ENCODE measurements at places on chromosomes 11 and 22. TPM values are rescaled to one million over a fixed set of nuclear protein-coding genes. Genes with fewer than 3 reads are reported as not detected.

The SEPTIN3 gene
- total RNA-seq = under 0.01 TPM

The FOSL1 gene
- 18.0 TPM for total RNA-seq

DNA sequence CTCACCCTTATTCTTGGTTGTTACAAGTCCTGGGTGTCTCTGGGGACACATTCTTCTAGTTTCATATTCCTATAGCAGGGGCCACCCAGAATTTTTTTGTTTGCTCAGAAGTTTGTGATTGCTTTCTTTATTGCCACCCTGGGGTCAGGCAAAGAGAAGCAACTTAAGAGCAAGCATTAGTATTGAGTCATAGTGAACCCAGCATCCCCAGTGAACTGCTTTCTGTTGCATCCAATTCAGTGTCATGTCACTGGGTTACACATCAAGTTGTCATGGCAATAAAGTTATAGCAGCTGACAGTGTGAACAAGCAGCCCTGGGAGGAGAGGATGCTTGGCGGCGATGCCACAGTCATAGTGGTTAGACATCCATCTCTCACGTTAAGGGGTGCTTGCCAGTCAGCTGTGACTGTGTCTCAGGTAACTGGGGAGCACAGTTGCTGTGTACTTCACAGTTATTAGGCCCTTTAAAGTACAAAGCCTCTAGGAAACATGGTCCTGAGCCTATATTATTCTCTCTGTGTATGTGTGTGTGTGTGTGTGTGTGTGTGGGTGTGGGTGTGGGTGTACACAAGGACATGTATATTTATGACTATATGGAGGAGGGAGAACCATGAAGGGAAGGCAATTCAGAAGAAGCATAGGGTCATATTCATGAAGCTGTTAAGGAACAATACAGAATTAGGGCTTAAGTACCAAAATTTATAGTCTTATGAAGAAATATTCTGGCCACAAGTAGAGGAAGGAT lies 52.5 kb downstream of the TRIM44 start:
- DNase-seq = peak; percentile 42

The SYT12 gene
- total RNA-seq = 0.43 TPM

DNA sequence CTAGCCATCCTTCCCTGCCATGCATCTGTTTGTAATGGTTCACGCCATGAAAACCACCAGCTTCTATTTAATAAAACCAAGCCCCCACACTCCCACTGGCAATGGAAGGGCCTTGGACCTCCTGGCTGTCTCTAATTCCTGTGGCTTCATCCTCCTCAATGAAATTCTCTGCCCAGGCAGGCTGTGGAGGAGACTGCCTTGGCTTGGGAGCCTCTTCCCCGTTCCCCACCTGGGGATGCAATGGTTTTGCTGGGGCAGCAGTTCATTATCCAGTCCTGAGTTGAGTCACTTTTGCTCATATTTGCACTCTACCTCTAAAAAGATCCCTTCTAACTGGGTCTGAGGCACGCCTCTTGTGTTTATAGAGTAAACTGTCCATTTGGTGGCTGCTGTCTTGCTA lies 515.8 kb downstream of the NTM start:
- DNase-seq = no peak

DNA sequence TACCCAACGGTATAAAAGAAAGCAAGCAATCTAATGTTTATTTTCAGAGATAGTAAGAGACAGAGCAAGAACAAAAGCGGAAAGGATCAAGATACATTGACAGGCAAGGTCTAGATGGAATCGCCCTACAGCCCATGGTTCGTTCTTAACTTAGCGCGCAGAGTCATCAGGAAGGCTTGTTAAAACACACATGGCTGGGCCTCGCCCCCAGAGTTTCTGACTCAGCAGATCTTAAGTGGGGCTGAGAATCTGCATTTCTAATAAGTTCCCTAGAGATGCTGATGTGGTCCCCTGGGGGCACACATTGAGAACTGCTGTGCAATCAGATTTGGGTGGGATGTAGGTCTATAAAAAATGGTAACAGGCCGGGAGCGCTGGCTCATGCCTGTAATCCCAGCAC lies 35.8 kb upstream of the CHRM4 start:
- no peak for DNase-seq

DNA sequence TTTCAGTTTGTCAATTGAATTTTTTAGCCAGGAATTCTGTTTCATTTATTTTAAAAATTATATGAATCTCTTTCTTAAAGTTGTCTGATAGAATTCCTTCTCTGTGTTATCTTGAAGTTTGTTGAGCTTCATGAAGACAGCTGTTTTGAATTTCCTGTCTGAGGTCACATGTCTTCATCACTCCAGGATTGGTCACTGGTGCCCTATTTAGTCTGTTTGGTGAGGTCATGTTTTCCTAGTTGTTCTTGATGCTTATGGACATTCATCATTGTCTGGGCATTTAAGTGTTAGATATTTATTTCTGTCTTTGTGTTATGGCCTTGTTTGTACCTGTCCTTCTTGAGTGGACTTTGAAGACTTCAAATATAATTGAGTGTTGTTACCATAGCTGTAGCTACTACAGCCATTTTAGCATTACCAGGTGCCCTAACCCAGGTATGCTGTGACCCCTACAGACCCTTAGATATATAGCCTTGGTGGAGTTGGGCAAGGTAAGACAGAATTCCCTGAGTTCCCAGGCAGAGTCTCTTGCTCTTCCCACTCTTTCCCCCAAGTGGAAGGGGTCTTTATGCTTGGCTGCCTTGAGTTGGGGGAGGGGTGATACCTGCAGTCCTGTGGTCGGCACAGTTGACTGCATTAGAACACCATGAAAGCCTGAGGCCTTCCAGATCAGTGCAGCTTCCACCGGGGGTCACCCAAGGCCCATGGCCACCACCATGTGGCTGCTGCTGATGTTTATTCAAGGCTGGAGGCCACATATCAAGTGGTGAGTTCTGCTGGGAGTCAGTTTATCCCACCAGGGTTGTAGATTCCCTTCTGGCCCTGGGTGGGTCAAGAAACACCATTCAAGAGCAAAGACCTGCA lies 229.6 kb downstream of the DYNC2H1 start:
- peak; percentile 11 for DNase-seq

DNA sequence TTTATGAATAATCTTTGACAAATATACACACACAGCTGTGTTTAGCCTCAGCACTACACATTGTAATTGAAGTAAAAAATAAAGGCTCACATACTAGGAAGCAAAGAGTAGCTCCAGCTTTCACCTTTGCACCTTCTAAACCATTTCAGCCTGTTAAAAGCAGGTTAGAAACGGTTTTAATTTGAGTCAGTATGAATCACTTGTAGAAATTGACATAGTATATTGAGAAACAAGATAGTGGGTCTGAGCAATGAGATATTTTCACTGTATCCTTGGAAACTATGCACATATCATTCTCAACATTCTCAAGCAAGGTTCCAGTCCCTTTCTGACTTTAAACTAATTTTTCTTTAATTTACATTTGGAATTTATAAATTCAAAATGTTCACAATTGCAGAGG lies 380.3 kb downstream of the AASDHPPT start:
- DNase-seq = no peak

DNA sequence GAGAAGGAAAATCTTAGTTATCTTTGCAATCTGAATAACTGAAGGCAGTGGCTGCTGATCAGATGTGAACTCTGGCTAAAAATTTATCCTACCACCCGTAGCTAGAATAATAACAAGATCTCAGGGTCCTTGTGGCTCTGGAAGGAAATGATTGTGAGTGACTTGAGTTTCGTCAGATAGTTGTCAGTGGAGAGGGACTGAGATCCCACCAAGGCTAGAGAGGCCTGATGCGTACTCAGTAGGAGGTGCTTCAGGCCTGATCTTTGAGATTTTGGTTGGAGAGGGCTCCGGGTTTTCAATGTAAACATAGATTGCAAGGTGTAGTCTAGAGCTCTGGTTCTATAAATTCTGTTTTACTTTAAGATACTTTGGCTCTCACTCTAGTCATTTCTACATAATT lies 1.4 kb downstream of the MADD start:
- no peak for DNase-seq

- DNase-seq = no peak
Measured at GRCh38 chr11:85647078-85647477, 689 bp upstream of the TMEM126A start.

The BDNF gene
- total RNA-seq = 20.6 TPM

The PRODH gene
- not detected for total RNA-seq
